Stimulated activated CD8-positive, alpha-beta memory T cell treated with anti-CD3 and anti-CD28 coated beads, Interleukin-7, amount 100 ng/mL, for 24 hours (primary cell): ENCODE measurements at places on chromosomes 3 and 15.

GRCh38 chr3:192570821-192571791, 156.2 kb downstream of the FGF12 start:
- DNase-seq = no peak

GRCh38 chr3:33105341-33105948, 8.4 kb upstream of the CRTAP start:
- no peak for DNase-seq

DNA sequence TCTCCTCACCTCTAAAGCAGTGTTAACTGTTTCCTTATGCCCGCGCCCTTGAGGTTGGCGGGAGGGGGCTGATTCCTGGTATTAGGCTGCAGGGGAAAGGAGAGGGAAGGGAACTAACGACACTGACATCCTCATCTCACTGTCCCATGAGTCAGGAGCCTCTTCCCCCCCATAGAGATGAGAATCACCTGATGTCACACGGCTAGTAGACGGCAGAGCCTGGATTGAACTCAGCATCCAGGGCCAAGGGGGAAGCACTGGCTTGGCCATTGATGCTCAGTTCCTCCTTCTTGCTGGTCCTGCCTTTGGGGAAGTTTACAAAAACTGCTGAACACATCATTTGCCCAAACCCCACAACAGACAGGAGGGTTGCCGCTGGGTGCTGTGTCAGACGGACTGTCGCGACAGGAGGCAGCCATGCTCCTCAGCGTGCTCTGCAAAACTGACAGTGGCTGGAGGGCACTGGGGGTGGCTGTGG, 38.5 kb downstream of the IDH2 start:
- DNase-seq = no peak

- DNase-seq = no peak
Measured at GRCh38 chr3:136904746-136905145, 42.7 kb downstream of the NCK1 start.

GRCh38 chr3:2172561-2173171, 74.0 kb downstream of the CNTN4 start:
- DNase-seq = no peak

DNA sequence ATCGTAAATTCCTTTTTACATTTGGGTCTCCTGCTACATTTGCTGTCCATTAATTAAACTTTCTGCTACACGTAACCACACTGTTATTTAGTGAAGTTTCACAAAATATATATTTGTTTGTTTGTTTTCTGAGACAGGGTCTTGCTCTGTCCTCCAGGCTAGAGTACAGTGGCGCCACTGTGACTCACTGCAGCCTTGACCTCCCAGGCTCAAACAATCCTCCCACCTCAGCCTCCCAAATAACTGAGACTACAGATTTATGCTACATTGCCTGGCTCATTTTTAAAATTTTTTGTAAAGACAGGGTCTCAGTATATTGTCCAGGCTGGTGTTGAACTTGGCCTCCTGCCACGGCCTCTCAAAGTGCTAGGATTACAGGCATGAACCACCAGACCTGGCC, 20.5 kb downstream of the TOPBP1 start:
- no peak for DNase-seq

DNA sequence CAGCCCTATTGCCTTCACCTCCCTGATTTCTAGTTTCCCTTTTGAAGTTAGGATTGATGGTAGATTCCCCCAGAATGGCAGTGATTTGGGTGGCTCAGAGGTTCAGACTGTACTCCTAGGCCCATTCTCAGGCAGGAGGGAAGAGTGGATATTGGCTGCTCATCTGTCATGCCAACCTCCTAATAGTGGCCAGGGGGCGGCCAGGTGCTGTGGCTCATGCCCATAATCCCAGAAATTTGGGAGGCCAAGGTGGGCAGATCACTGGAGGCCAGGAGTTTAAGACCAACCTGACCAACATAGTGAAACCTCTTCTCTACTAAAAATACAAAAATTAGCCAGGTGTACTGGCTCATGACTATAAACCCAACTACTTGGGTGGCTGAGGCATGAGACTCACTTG, 11.3 kb downstream of the RRP9 start:
- DNase-seq = no peak

DNA sequence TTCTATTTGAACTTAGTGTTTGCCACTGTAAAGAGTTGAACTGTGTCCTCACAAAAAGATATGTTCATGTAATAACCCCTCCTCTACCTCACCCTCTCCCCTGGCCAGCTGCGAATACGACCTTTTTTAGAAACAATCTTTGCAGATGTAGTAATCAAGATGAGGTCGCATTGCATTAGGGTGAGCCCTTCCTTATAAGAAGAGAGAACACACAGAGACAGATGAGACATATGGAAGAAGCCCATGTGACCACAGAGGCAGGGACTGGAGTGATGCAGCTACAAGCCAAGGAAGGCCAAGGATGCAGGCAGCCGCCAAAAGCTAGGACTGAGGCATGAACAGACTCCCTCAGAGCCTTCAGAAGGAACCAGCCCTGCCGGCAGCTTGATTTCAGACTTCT, 27.6 kb downstream of the GPR176 start:
- no peak for DNase-seq

GRCh38 chr3:132382688-132383194, 34.6 kb upstream of the DNAJC13 start:
- DNase-seq = no peak

DNA sequence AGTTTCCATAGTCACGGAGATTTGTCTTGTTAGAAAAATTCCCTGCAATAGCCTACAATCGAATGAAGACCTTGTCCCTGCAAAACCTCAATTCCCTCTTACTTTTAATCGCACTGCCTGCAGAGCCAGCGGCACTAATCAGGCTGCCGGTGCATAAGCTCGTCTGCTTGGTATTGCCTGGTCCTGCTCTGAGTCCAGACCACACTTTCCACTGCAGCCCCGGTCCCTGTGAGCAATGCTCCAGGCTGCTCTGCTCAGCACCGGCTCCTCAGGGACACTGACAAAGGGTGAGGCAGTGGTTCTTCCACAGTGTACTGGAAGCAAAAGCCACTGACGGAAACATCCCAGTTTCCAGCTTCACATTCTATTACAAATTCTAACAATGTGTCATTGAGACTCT, 164.3 kb downstream of the OCA2 start:
- no peak for DNase-seq

DNA sequence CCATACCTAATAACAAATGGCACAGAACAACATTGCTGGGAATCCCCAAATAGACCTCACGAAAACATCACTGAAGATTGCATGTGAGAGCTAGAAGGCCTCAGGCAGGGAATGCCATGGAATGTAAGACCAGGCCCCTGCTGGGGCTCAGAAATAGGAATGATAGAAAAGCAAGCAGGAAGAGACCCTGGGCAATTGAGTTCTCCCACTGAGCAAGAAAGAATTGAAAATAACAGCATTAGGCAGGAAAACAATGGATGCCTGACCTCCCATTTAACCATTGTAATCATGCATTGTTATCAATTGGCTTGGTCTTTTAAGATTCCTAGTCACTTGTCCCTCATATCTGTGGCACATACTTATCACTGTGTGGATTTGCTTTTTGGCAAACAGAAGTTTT, 581.6 kb downstream of the FHIT start:
- DNase-seq = no peak

- no peak for DNase-seq
Measured at GRCh38 chr15:74307827-74308811, 59.3 kb downstream of the CYP11A1 start.
